ENCODE measurements at places on chromosomes 7 and 10.

- no peak for DNase-seq
These were observed 3.0 kb downstream of the TBX20 start for GRCh38 chr7:35250941-35251340.

DNA sequence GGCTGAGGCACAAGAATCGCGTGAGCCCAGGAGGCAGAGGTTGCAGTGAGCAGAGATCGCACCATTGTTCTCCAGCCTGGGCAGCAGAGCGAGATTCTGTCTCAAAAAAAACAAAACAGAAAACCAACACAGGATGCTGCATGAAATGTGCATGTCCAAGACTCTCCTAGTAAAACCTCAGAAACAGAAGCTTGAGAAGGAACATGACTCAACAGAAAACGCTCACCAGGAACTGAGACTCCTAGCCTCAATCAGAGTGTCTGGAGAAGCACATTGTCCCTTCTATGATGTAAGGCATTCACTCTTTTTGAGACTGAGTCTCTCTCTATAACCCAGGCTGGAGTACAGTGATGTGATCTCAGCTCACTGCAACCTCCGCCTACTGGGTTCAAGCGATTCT is 168.3 kb downstream of the MYOF start:
- DNase-seq, result no peak

- DNase-seq, result peak; percentile 16
These were observed 936.6 kb downstream of the NRG3 start for GRCh38 chr10:82811621-82812020.

- no peak for DNase-seq
These were observed 107.7 kb downstream of the FAM53B start for GRCh38 chr10:124636271-124636995.

DNA sequence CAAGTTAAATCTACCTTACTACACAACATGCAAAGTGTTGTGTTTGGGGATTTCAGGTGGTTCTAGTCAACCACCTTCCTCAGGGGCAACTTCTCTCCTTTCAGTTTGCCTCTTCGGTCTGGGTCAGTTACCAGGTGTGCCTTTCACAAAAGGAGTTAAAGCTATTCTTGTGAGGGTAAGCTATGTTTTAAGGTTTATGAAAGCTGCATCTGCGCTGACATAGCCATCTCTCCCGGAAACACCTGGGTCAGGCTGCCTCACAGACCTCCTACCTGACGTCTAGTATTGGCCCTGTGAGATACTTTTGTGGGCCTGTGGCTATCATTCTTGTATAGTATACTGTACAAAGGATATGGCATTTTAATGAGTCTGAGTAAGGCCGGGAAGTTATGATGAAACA is 67.7 kb upstream of the ITGA8 start:
- DNase-seq, result no peak

Data from H4 (cell line).